Stimulated activated CD4-positive, alpha-beta T cell treated with anti-CD3 and anti-CD28 coated beads, Interleukin-1b, Interleukin-23, amount 100 ng/mL, for 1 hour (primary cell): ENCODE measurements at places on chromosomes 11 and 22.

DNA sequence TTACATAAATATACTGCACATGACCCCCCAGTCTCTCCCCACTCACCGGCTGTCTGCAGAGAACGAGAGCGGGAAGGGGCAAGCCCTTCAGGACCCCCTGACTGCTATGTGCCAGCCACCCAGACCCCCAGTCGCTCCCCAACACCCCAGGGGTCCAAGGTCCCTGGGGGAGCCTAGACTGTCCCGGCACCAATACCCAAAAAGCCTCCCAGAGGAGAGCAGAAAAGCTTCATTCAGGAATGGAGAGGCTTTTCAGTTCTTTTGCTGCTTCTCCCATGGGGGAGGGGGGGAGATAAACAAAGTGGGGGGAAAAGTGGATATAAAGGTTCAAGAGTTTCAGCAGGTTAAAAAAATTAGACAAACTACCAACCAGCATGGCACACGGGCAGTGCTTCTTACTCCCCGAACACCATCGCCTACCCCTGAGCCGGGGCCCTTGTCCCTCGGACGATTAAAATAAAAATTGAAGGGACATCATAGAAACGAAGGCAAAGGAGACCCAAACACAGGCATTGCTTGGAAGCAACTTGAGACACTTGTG lies 1.3 kb downstream of the CSNK1E start:
- DNase-seq: no peak

DNA sequence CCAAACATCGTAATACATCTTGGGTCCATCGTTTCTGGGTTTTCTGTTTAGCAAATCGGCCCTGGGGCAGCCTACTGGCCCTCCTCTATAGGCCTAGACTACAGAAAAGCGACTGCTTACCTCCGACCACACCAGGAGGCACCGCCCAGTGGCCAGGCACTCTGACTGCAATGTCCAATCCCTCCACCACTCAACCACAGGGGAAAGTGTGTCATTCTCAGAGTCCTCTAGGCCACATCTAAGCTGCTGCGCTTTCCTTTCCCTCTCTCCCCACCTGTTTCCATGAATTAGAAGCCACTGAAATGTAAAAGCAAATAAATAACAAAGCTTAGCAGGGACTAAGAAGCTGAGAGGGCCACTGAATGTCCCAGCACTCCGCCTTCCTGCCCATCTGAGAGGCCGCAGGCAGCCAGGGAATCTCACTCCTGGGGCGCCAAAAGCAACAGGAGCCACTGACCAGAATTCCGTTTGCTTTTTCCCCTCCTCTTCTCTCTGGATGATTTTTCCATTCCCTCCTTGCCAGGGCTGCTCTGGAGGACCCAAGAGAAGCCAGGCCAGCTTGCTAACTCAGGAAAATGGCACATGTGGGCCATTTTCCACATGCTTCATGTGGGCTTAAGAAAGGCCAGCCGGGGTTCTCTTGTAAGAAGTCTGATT lies 50.1 kb upstream of the FLI1 start:
- DNase-seq: no peak

GRCh38 chr22:45204241-45204640 lies 36.5 kb downstream of the KIAA0930 start:
- no peak for DNase-seq

DNA sequence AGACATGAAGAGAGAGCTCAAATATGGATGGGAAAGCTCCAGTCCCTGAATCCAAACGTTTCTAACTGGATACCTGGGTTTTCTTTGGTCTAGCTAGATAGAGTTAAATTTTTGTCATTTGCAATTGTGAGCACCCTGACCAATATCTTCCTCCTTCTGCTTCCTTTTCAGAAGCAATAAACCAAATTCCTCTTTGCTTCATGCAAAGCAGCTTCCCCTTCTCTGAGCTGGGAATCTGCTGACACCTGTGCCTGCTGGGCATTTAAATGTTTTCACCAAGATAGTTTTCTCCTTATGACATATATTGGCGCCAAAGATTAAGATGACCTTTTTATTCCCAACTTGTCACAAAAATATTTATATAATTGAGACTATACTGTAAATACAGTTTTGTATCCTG lies 27.9 kb upstream of the PAK1 start:
- DNase-seq: no peak

DNA sequence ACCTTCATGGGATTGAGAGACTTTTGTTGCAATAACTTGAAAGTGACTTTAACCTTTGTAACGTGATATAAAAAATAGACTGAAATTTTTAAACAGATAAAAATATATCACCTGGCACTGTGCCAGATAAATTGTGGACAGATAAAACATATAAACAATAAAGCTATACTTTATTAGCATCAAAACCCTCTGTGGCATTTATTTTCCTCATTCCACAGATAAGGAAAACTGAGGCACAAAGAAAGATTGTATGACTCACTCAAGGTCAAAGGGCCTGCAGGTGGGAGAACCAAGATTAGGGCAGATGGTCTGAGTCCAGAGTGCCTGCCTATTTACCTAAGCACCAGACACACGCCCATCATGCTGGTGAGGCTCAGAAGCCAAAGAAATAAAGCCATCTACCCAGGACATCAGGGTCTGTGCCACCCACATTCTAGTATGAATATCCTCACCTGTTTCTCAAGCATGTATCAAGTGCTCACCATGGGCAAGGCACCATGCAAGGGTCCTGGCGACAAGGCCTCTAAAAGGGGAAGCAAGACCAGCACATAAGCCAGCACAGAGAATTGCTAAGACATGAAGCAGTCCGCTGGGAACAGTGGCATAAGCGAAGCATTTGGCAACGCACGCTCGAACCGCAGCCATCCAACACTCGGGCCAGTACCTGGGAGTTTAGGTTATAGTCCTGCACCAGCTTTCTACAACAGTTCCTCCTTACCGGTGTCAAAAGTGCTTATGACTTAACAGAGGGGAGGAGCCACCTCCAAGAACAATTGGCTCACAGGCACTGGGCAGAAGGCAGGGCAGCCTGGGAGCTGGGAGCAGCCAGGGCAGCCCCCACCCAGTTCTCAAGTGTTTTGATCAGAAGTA lies 17.6 kb downstream of the MYH9 start:
- DNase-seq: no peak

DNA sequence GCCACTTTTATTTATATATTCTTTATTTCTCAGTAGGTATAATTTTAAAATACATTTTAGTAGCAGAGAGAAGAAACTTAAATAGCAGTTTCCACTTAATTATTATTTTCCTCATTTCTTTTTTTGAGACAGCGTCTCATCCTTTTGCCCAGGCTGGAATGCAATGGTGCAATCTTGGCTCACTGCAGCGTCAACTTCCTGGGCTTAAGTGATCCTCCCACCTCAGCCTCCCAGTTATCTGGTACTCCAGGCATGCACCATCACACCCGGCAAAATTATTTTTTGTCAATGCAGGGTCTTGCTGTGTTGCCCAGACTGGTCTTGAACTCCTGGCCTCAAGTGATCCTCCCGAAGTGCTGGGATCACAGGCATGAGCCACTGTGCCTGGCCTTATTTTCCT lies 38.3 kb downstream of the ATG13 start:
- no peak for DNase-seq
